ENCODE measurements at places on chromosomes 6 and 20.

- no peak for DNase-seq
These were observed 9.6 kb upstream of the APCDD1L start for GRCh38 chr20:58524814-58525213.

DNA sequence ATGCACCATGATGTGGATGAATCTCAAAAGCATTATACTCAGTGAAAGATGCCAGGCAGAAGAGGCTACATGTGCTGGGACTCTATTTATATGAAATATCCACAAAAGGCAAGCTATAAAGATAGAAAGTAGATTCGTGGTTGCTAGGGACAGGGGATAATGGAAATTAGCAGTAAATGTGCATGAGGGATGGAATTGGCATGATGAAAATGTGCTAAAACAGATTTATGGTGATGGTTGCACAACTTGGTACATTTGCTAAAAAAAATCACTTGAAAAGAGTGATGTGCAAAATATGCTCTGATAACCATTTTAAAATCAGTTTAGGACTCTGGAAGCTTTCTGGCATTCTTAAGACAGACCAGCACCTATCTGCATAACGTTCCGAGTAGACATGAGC, 61.6 kb downstream of the ALDH8A1 start:
- no peak for DNase-seq

DNA sequence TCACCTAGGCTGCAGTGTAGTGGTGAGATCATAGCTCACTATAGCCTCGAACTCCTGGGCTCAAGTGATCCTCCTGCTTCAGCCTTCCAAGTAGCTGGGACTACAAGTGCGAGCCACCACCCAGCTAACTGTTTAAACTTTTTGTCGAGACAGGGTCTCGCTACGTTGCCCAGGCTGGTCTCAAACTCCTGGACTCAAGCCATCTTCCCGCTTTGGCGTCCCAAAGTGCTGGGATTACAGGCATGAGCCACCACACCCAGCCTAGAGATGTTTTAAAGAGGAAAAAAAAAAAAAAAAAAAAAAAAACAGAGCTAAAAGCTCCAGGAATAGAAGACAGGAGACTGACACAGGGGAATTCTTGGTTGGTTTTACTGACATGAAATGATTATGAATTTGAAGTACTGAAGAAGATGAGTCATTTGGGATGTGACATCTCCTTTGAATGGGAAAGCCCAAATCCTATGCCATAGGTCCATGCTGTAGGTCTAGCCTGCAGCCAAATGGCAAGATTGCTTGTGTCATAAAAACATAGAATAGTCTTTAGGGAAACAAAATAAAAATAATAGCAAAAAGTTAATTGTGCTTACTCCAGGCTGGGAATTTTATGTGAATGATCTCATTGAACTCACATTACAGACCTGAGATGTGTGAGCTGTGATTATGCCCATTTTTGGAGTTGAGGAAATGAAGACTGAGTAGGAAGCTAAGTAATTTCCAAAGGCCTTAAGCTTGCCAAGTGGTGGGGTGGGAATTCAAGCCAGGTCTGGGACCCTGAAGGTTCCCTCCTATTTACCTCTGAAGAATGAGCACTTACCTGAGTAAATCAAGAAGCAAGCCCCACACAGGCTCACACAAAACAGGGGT, 24.3 kb upstream of the NHSL1 start:
- no peak for DNase-seq

- no peak for DNase-seq
These were observed 13.5 kb upstream of the CD2AP start for GRCh38 chr6:47464052-47464451.

GRCh38 chr6:15025446-15025845, 220.4 kb upstream of the JARID2 start:
- no peak for DNase-seq

DNA sequence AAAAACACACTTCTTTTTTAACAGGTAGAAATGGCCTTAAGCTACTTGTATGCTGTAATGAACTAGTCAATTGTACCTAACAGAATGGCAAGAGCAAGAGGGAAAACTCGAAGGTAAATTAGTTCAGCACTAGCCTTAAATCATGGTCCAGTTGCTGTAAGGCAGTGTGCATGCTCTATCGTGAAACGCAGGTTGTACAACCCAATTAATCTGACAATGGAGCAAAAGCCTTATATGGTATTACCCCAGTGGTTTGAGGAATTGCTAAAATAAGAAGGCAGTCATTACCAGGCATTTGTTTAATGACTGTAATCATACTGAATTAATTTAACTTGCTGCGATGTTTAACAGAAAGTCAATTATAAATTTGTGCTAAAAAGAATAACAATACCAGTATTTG, 69.3 kb upstream of the SOX4 start:
- no peak for DNase-seq

- no peak for DNase-seq
These were observed 15.7 kb upstream of the AHCY start for GRCh38 chr20:34318609-34319443.

DNA sequence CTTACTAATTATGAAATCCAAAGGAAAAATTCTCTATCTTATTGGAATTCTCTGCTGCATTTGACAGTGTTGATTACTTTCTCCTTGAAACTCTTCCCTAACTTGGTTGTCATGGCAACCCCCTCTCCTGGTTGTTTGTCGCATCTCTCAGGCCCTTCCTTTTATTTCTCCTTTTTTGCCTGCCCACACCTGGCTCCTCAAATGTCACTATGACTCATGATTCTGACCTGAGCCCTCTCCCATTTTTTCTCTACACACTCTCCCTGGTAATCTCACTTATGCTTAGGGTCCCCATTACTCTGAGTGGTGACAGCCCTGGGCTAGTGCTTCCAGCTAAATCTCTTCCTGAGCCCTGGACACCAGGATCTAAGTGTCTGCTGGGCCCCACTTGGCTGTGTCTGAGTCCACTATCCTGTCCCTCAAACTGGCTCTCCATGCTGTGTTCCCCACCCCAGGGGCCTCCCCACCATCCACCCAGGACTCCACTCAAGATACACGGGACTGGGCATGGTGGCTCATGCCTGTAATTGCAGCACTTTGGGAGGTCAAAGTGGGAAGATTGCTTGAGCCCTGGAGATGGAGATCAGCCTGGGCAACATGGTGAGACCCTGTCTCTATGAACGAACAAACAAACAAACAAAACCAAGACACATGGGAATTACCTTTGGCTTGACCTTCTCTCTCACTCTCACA, 16.5 kb upstream of the NNAT start:
- DNase-seq = no peak

- DNase-seq = no peak
These were observed 130.7 kb downstream of the LRFN2 start for GRCh38 chr6:40456390-40457013.

DNA sequence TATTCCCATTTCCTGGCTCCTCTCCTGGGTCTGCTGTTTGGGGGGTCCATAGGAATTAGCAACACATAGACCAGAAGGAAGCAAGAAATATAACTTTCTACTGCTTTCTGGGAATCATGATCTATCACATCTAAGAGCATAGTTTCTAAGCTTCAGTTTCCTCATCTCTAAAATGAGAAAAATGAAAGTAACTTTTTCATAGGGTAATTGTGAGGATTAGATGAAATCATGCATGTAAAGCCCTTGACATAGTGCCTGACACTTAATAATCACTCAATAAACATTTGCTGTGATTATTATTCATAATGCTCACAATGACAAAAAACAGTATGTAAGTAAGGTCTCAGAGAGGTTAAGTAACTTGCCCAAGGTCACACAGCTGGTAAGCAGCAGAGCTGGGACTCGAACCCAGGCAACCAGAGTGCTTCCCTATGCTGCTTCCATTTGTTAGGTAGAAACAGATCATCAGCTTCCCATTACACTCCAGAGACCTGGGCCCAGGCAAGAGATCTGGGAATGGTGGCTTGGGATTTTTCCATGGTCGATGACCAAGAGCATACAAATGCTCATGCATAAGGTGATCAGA, 86.6 kb upstream of the MAFB start:
- no peak for DNase-seq

DNA sequence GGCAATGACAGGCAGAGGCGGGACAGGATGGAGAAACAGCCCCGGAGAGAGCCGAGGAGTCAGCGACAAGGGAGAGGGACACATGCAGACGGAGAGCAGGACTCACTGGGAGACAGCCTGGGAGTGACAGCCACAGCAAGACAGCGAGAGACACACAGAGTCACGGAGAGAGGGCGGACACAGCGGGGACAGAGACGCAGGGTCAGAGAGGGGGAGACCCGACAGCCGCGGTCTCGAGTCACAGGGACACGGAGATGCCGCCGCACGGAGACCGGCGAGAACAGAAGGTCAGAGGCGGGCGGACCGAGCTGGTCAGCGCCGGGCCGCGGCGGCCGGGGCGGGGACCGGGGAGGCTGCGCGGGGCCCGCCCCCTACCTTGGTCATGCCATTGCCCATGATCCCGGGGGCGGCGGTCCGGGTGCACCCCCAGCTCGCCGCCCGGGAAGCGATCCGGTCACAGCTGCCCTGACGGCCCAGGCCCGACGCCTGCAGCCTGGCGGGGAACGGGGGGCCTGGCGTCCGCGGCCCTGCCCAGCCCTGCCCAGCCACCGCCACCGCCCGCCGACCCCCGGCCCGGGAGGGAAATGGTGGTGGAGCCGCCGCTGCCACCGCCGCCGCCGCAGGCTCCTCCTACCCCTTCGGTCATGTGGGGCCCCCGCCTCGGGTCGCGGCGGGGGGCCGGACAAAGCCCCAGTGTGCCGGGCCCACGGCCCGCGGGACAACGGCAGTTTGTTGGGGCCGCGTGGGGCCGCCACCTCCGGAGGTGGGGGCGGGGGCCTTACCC, at the start of the genes DUSP15 and TTLL9:
Gene DUSP15, minus strand, starts transcription at position 586 of the 784 bp plus-strand sequence. Its CDS starts 190 bp downstream, at position 396.
Gene TTLL9, plus strand, starts transcription at position 693 of the 784 bp plus-strand sequence. CDS start 493 bp downstream, outside the sequence.
- no peak for DNase-seq

DNA sequence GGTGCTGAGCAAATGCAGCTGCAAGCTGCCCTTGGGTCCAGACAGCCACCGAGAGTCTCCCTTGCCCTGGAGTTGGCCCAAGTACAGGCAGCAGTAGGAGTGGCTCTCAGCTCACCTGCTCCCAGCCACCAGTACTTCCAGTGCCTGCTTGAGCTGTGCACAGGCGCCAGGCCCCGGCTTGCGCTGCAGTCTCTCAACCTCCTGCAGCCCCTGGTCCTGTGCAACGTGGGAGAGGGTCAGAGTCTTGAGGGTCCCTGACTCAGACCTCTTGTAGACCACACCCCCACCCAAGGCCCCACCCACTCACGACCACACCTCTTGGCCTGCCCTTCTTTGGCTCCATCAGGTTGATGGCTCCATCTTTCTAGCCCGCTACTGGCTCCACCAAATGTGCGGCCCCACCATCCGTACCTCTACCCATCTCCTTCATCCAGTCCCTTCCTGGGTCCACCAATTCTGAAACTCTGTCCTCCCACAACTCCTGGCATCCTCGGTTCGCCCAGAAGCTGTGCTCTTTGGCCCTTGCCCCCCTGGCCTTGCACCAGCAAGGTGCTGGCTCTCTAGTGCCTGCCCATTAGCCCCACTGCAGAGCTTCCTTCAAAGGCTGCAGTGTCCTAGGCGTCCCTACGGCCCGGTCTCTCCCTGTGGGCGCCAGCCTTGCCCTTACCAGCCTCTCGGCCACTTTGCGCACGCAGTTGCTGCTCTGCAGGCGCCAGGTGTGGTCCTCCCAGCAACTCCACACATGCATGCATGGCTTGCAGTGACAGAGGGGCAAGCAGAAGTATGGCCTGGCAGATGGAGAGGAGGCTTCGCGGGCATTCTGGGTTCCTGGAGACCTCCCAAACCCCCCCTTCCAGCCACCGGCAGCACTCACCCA, 16.5 kb upstream of the SPAG4 start:
- no peak for DNase-seq

DNA sequence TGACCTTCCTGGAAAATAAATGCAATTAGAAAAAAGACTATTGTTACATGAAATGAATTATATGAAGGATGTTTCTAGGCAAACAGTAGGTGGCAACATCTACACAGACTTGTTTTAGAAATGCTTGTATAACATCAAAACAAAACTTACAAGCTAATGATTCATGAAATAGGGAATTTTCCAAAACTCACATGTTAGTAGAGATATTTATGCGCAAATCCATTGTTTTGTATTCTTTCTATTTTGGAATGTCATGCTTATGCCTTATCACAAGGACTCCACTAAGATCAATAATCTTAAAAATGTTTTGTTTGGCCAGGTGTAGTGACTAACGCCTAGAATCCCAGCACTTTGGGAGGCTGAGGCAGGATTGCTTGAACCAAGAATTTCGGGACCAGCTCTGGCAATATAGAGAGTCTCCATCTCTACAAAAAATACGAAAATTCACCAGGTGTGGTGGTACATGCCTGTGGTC, 32.3 kb upstream of the LGSN start:
- DNase-seq = no peak

DNA sequence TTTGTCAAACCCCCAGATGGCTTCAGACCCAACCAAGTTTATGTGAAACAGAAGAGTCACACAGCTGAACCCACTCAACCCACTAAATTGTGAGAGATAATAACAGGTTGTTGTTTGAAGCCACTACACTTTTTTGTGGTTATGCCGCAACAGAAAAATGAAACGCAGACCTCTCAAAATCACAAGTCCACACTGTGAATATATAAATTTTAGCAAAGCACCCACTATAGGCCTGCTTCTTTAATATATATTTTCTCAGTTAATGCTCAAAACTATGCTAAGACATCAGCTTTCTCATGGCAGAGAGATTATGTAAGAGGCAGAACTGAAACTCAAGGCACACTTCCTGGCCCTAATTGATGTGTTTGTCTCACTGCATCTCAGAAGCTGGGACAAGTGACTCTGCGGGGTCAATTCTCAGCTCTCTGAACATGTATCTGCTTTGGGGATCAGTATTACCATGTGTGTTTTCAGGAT, 27.7 kb downstream of the MAP3K5 start:
- DNase-seq = no peak

- no peak for DNase-seq
These were observed 230.0 kb downstream of the ALDH8A1 start for GRCh38 chr6:134719911-134720310.

DNA sequence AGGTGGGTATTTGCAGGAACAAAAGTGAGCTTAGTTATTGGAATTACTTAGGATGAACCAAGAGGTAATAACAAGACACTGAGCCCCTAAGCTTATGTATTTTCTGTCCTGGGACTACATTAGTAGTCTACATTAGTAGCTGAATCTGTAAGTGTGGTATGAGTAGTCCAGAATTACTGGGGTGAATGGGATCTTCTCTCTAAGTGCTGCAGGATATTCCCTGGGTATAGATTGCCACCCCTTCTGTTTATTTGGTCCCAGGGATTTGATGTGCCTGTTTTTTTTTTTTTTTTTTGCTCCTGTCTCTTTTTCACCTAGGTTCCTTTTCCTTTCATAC, 5.9 kb downstream of the CD2AP start:
- DNase-seq = no peak

DNA sequence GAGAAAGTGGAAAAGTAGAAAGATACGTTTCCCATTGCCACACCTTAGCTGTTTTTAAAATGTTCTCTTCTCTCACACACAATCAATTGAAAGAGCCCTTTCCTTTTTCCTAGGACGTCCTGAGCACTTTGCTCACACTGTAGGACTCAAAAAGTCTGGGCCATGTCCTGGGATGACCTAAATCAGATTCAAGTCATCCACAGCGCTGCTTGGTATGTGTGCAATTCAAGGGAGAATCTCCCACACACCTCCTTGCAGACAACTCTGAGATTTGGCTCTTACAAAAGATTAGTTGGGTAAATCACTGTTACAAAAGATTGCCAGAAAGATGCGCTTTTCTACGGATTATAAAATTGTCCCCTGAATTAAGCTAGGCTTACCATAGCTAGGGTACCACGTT, 130.1 kb downstream of the RNASET2 start:
- no peak for DNase-seq

Measured in DND-41 (cell line).